Globus pallidus (tissue), 1 donor: ENCODE measurements at places on chromosomes 4 and X.

DNA sequence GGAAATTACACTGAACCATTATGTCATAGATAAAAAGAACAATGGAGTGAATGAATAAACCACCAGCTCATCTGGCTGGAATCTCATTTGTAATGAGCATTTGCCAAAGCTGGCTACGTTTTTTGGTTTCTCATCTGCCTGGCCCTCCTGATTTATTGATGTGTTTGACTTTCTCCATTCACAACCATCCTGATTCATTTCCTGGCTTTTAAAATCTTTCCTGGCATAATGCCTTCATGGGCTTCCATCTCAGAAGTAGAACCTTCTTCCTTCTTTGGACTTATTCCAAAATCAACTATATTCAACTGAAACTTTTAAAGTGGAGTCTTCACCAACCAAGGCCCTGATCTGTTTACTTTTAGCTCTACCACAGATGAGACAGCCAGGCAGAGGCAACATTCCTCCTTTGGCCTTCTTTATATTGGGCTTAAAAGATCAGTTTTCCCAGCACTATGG is 36.0 kb upstream of the ARSJ start:
- no peak for DNase-seq

DNA sequence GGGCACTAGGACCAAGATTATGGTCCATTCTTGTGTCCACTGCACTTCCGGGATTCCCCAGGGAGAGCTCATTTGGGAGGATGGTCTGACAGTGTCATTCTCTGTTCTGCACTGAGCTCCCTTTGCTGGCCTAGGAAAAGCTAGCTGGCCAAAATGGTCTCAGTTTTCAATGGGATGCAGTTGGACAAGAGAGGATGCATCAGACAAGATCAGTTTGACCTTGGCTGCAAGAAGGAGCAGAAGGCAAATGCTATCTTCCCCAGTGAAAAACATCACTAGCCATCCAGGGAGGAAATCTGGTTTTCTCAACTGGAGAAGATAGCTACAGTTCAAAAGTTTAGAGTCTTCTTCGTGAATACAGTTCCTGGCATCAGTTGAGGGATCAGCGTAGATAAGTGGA is 221.1 kb downstream of the PTTG2 start:
- no peak for DNase-seq

DNA sequence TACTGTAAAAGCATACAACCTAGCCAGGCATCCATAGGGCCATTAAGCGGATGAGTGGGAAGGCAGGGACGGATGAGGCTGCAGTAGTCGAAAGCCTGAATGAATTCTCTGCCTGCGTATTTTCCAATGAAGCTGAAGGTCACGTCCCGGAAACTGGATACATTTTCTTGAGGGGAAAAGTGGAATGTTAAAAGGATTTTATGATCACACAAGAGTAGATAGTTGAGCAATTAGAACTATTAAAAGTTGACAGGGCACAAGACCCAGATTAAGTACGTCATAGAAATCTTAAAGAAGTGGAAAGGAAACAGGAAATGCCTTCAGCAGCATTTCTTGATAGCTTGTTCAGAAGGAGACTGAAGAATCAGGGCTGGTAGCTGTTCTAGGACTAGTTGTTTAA is 98.3 kb upstream of the CXXC4 start:
- DNase-seq = no peak

DNA sequence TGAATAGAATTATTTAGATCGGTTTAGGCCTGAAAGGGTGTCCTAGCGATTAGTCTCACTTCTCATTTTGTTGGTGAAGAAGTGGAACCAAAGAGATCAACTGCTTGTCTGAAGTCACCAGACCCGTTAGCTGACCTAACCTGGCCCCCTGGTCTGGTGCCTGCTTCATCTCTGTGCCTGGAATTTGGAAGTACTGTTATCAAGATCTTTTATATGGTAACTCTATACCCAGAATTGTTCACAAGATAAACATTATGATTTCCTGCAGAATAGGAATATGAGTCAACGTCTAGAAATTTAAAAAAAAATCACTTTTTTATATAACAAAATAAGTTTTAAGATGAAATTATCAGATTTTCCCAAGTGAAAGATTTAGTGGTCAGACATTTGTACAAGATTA is 37.2 kb downstream of the LRP2BP start:
- no peak for DNase-seq

DNA sequence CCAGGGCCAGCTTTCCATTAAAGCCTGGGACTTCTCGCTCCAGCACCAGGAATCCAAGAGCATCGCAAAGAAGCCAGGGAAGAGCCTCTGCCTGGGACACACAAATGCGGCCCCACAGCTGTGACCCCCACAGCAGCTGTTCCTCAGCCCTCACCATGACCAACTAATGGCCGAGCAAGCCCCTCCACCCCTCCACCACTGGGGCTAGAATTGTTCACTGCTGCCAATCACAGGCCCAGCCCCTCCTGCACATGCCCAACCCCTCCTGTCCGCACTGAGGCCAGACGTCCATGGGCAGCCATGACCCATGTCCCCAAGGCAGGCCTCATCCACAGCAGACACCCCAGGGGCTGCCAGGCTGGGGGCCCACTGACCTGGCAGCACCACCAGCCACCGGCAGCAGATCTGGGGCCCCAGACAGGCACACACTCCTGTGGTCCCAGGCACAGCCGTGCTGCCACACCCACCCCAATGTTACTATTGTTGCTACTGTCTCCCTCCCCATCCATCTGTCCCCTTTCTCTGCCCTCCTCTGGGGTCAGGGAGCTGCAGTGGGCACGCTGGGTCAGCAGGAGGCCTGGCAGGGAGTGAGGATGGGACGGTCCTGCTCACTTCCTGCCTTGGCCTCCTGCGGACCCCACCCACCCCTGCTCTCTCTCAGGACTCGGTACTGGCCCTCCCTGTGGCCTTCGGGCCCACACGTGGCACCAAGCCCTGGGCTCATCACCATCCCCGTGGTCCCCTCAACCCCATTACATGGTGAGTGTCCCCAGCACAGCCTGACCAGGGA is 56.0 kb downstream of the ZFYVE28 start:
- DNase-seq = no peak

- DNase-seq = no peak
Observed at GRCh38 chr4:64738240-64738639, 329.0 kb upstream of the TECRL start.

DNA sequence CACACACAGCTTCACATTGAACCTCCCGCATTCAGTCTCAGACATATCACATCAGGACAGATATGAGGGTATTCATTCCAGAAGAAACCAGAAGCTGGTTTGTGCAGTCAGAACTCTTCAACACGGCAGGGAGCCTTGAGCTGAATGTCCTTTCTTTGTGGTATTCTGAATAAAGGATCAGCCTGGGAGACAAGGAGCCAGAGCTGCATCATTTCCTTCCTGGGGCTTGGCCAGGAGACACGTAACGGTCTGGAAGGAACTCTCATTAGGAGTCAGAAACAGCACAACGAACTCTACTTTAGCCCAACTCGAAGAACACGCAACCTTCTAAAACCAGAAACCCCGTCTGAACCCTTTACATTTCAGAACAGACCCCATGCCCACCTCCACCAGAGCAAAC is 46.4 kb downstream of the KDR start:
- DNase-seq = no peak
